Fibroblast of skin of right quadriceps (primary cell): ENCODE measurements at places on chromosomes 5 and 9.
A peak's percentile ranks its signal among the peaks of the same experiment; 100 is the strongest.

GRCh38 chr9:107648153-107648715 lies 158.7 kb upstream of the KLF4 start:
- peak; percentile 87 for DNase-seq

GRCh38 chr5:148085310-148085709 lies 21.5 kb downstream of the SPINK5 start:
- DNase-seq, result no peak

DNA sequence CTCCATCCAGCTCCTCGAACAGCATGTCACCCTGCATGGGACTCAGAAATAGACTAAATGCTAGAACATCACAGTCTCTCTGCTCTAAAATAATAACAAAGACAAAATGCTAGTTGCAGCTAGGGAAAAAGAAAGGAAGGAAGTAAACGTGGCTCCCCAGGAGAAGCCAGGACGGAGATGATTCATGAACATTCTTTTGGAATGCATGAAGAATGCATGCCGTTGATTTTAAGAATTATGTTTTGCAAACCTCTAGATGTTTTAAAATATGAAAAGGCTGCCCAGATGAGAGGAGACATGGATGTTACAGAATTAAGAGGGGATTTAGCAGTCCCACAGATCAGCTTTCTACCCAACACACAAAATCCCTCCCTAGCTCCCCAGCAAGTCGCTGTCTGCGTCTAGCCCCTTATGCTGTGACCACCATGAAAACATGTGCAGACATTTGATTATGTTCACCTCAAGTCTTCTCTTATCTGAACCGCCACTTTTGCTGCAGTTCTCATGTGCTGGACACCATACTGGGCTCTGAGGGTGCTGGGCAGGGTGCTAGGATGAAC lies 139.4 kb upstream of the LMX1B start:
- DNase-seq, result peak; percentile 78

DNA sequence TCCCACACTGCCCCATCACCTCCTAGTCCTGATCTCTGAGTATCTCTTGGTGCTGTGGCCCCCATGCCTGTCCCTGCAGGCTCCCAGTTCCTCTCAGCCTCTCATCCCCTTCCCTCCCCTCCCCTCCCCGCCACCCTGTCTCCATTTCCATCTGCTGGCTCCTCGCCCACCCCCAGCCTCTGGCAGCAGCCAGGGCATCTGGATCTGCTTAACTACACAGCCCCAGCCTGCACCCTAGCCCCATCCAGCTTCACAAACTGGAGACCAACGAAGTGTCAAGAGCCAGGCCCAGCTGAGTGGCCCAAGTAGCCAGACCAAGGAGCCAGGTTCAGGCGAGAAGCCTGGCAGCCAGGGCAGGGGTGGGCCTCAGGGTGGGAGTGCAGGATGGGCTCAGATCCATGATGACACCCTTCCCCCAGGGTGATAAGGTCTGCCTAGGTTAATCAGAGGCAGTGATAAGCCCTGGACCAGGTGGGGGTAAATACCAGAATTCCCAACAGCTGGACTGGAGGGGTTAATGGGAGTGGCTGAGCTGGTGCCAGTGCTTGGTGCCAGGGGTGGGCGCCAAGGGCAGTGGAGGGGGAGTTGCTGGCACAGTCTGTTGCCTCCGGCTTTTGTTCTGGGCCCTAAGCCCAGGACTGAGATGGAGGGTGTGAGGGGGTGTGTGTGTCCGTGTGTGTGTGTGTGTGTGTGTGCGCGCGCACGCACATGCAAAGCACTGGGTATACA lies 2.5 kb downstream of the IL11RA start:
- peak; percentile 87 for DNase-seq

DNA sequence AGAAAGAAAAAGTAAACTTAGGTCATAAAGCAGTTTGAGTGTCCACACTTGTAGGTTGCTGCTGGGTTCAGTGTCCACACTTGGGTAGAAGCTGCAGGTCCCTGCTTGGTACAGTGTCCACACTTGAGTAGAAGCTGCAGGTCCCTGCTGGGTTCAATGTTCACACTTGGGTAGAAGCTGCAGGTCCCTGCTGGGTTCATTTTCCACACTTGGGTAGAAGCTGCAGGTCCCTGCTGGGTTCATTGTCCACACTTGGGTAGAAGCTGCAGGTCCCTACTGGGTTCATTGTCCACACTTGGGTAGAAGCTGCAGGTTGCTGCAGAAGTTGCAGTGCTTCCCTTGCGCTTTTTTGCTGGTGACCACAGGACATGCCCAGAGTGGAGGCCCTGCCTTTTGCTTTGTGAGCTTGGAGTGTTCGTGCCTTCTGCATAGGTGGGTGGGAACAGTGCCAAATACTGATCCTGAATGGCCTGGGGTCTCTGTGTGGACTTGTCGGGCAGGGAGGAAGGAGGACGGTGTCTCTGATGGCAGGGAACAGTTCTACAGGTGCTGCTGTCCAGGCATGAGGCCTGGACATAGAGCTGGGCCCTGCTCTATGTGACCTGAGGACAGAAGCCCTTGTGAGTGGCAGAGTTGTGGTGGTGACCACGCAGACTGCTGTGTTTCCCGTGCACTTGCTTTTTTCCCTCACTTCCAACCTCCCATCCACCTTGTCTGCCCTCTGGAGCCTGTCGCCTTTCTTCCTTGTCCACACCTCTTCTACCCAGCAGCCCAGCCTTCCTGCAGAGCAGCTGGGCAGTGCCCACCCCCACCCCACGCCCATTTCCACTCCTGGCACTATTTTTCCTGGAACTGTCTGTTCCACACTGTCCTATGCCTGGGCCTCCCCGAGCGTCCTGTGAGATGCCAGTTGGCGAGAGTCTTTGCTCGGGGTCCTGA lies 120.8 kb downstream of the EHMT1 start:
- DNase-seq, result no peak

GRCh38 chr5:80959768-80960442 lies at the start of gene RASGRF2:
RASGRF2 (plus strand) TSS chr5:80960363; CDS start chr5:80960739, 376 bp downstream.
- DNase-seq, result no peak

- DNase-seq, result no peak
Observed at GRCh38 chr5:24591426-24591825, 53.4 kb downstream of the CDH10 start.

- no peak for DNase-seq
Observed at GRCh38 chr5:55236800-55237199, 3.4 kb upstream of the CCNO start.
